ENCODE measurements at places on chromosomes 2 and 18.

DNA sequence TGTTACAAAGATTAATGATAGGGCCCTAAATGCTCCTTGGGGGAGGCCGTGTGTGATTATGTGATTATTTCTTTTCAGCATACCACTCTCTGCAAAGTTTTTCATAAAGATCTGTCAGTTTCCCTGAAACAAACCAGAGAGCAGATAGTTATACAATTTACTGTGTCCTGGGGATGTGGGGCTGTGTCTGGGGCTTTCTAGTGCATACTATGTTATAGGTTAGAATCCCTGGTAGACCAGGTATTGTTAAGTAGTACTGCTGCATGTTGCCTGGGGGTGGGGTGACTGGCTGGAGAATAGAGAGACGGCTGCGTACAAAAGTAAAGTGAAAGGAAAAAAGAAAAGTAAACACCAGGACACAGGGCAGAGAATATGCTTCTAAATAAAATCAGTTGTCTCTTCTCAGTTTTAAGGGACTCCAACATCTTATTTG, 3.3 kb upstream of the CCBE1 start:
- no peak for DNase-seq

DNA sequence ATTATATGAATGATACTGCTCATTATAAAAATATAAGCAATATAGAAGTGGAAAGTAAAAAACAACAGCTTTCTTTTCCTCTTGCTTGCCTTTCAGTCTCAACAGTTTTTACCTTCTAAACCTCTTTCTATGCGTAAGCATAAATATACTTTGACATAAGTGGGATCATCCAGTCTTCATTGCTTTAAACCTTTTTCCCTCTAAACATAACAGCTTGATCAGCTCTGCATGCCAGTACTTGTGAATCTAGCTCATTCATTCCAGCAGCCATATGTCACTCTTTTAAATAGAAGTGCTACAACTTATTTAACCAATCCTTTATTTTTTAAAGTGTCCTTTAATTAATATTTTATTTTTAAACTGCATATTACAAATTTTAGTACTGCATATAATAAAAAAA, 88.1 kb downstream of the TTC27 start:
- DNase-seq, result no peak

- DNase-seq, result no peak
Measured at GRCh38 chr2:1950474-1950873, 206.2 kb upstream of the PXDN start.

DNA sequence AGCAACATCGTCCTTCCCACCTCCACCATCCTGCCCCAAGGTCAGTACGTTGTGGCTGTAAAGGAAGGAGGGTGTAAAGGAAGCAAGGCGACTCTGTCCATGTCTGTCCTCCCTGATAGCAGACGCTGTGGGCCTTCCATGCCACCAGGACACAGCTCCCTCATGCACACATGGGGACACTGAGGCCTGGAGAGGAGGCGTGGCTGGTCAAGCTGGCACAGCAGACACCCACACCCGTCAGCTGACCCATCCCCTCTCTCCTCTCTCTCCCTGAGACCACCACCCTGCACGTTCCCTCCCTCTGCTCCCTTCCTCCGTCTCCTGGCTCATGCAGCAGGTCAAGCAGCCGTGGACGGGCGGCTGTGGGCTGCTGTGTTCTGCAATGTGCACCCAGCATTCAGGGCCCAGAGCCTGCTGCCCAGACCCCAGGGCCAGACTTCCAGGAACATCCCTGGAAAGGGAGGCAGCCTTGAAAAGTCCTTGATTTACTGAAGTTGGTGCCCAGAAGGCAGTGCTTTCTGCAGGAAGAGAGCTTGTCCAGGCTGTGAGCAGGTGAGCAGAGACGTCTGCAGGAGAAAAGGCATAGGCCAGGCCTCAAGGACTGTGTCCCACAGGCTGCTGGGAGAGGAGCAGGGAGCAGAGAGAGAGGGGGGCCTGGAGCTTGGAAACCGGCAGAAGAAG, 133.6 kb downstream of the DDX1 start:
- DNase-seq, result no peak

DNA sequence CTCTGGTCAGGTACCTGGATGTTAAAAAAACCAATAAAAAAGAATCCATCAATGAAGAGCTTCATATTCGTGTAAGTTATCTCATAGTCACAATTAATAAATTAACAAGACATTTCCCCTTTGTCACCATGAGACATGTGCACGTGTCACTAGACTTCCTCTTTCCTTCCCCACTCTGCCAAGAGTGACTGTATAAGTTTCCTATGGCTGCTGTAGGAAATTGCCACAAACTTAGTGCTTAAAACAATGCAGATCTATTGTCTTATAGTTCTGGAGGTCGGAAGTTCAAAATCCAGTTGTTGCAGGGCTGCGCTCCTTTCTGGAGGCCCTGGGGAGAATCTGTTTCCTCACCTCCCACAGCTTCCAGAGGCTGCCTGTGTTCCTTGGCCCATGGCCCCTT, 35.8 kb downstream of the SLC9A4 start:
- no peak for DNase-seq

GRCh38 chr2:184628051-184628450, 29.7 kb downstream of the ZNF804A start:
- DNase-seq, result no peak

DNA sequence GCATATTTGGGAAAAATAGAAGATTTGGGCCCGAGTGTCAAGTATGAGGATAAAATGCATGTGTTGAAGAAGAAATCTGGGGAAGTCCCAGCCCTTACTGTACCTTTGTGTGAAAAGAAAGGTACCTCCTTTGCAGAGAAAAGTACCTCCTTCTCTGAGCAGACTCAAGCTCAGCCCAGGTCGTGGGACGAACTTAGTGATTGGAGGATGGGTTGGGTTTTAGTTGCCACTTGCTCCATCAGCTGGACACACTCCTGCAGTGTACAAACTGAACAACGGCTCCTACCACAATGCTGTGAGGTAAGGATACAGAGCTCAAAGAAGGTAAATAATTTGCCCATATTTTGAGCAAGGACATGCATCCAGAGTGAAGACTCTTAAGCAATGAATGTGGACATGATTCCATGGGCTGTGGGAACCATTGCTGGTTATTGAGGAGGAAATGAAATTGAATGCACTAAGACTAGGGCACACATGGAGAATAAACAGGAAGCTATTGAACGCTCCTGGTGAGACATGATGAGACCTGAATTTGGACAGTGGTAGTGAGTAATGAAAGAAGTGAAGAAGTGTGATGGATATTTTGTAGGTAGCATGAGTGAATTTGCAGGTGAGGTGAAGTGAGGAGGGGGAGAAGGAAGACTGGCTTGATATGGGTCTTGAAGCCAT, 49.8 kb upstream of the IL1RL1 start:
- DNase-seq, result no peak

GRCh38 chr2:118294063-118294462, 205.8 kb downstream of the INSIG2 start:
- no peak for DNase-seq

DNA sequence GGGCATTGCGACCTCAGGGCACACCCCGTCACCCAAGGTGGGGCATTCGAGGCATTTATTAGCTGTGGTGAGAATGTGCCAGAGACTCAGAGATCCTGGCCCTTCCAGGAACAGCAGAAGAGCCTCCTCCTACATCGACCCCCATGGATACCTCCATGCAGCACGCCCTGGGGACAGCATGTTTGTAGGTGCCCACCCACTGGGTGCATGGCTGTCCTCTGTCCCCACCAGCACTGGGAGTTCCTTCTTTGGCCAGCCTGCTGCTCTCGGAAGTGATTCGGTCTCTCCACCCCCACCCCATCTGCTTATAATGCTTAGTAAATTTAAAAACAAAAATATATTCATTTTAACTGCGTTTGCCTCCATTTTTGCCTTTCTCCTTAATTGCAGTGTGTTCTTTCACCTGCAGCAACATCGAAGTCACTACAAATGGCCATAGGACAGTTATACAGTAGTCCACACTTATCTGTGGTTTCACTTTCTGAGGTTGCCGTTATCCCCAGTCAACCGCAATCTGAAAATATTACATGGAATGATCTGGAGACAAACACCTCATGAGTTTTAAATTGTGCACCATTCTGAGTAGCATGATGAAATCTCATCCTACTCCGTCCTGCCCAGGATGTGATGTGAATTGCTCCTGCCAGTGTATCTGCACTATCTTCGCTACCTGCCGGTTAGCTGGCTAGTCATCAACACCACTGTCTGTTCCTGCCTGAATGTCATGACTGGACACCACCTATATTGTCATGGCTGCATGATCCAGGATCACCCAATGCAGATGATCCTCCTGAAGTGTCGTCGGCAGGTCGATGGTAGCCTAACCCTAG, 29.6 kb upstream of the ZCCHC2 start:
- DNase-seq, result no peak

DNA sequence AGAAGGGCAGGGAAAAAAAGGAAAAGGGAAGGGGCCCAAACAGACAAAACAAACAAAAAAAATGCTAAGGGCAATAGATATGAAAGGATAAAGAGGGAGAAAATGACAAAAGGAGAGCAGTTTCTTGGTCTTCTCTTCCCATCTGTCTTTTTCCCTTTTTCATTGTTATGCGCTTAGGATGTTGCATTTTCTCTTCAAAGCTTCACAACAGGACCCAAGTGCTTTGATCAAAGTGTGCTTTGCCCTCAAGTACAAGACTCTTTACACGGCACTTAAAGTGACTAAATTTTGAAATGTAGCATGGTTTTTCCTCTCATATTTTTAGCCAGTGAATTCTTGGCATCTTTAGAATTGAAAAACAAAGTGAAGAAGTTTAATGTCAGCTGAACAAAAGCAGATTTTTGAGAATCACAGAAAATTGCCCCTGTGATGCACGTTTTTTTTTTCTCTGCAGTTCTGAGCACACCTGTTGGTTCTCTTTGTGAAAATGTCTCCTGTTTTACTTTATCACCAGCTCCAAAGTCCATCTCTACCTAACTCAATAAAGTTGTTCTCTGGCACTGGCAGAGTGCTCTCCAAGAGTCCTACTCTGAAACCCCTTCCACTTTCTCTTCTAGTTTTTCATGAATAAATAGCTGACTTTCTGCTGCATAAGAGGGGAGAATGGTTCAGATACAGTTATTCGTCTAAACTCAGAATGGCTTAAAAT, 126.6 kb downstream of the KCNH7 start:
- DNase-seq, result no peak

DNA sequence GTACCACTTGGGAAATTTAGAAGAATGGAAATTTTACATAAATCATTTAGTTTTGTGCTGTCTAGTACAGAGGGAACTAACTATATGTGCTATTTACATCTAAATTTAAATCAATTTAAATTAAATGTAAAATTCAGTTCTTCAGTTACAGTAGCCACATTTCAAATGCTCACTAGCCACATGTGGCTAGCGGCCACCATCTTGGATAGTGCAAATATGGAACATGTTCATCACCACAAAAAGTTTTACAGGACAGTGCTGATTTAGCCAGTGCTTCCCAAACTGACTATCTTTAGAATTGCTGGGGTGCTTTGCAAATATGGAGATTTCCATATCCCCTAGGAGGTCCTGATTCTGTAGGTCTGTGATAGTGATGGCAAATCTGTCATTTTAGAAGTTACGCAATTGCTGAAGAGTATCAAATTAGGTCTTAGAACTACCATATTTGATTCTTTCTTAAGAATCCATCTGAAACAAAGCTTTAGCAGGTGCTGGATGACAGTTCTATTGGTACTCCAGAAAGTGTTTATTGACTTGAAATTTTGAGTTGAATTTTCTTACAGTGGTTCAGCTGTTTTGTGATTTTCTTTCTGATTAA, 12.8 kb downstream of the EHBP1 start:
- DNase-seq, result no peak

- no peak for DNase-seq
Measured at GRCh38 chr2:28606986-28607441, 111.2 kb downstream of the PLB1 start.

GRCh38 chr2:121969166-121969565, 213.7 kb downstream of the TSN start:
- no peak for DNase-seq

- DNase-seq, result no peak
Measured at GRCh38 chr2:2566396-2567323, 235.6 kb upstream of the MYT1L start.

- DNase-seq, result no peak
Measured at GRCh38 chr18:51621113-51621863, 423.8 kb upstream of the MEX3C start.

- no peak for DNase-seq
Measured at GRCh38 chr2:179602452-179602851, 259.0 kb downstream of the ZNF385B start.

- DNase-seq, result no peak
Measured at GRCh38 chr2:106792671-106793070, 93.3 kb downstream of the ST6GAL2 start.

DNA sequence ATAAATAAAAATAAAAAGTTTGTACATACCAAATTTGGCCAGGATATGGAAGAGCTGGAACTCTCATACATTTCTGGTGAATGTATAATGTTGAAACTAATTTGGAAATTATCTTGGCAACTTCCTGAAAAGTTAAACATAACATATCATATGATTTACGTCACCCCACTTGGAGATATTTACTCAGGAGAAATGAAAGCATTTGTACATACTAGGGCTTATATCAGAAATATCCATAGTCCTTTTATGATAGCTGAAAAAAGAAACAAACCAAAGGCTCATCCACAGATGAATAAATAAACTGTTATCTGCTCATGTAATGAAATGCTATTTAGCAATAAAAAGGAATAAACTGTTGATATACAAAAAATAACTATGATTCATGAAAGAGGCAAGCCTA, 318.2 kb upstream of the NRXN1 start:
- no peak for DNase-seq

DNA sequence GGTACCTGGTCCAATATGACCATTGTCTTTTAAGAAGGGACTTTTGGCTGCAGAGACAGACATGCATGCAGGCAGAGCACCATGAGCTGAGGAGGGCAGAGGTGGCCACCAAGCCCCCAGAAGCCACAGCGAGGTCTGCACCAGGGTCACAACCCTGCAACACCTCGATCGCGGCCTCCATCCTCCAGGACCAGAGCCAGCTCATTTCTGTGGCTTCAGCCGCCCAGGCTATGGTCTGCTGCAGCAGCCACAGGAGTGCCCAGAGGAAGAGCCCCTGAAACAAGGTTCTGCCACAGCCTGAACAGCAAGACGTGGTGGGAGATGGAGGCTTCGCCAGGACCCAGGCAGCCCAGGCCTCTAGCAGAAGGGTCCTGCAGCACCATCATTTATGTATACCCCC, 53.9 kb downstream of the ANKMY1 start:
- no peak for DNase-seq

GRCh38 chr18:48693625-48694262, 154.9 kb downstream of the CTIF start:
- DNase-seq, result no peak

- no peak for DNase-seq
Measured at GRCh38 chr2:86807133-86807467, 16.4 kb upstream of the CD8A start.

- DNase-seq, result no peak
Measured at GRCh38 chr18:37298816-37299215, 266.8 kb downstream of the CELF4 start.
